Cardiac fibroblast (primary cell): ENCODE measurements at places on chromosomes 4 and X.

DNA sequence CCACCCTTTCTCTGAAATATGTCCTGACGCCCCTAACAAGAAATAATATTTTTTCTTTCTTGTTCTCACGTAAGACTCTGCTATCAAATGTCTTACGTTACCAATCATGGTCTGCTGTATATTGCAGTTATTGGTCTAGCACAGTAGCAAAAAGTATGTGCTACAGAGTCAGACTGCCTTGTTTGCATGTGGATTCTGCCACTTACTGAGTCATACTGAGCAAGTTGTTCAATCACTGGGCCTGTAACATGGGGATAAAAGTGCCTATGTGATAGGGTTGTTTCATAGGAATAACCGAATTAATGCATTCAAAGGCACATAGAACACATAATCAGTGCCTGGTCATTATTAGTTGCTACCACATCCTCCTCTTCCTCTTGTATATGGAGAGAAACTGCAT, 14.1 kb downstream of the RPGR start:
- peak; percentile 7 for DNase-seq

DNA sequence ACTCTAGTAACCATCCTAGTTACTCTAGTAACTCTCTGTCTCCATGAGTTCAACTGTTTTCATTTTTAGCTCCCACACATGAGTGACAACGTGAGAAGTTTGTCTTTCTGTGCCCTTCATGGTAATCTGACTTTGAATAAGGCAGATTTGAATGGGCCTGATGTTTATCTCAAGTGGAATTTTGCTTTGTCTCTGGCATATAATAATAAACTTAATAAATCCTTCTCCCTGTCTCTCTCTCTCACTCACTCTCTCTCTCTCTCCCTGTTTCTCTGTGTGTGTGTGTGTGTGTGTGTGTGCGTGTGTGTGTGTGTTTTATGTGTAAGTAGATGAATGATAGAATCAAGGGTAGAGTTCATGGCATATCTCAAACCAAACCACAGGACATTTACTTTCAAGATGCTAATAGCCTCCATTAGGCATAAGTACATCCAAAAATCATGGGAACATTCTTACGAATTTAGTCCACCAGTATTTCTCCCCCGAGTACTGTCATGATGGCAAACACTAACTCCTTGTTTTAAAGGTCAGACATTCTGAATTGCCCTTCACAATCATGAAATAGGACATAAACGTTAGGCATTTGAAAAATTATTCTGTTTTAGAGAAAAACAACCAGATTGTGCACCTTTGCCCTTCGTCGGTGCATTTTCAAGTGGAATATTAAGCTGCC, 193.1 kb downstream of the SPATA18 start:
- no peak for DNase-seq

GRCh38 chr4:131248314-131248713, 1900.8 kb upstream of the PCDH10 start:
- DNase-seq = no peak

GRCh38 chr4:15100994-15101695, 98.9 kb downstream of the CPEB2 start:
- peak; percentile 7 for DNase-seq

GRCh38 chr4:101790521-101791181, at the start of gene BANK1:
Gene BANK1, plus strand, starts transcription at chr4:101790730. Its CDS starts 151 bp downstream, at chr4:101790881.
- peak; percentile 37 for DNase-seq
